Testis (tissue), 5 donors: ENCODE measurements at places on chromosomes 5 and 9. TPM values are rescaled to one million over a fixed set of nuclear protein-coding genes. Genes with fewer than 3 reads are reported as not detected.

DNA sequence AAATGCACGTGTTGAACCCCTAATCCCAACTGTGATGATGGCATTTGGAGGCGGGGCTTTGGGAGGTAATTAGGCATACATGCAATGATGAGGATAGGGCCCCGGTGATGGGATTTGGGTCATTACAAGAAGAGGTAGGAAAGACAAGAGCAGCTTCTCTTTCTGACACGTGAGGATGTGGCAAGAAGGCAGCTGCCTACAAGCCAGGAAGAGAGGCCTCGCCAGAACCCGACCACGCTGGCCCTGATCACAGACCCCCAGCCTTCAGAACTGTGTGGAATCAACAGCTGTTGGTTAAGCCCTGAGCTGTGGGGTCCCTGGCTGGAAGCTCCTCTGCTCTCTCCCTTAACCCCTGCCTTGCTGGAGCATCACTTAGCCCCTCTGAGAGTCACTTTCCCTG is 57.5 kb downstream of the COL23A1 start:
- no peak for DNase-seq

Gene PLPP7
- 23.9 TPM for total RNA-seq

DNA sequence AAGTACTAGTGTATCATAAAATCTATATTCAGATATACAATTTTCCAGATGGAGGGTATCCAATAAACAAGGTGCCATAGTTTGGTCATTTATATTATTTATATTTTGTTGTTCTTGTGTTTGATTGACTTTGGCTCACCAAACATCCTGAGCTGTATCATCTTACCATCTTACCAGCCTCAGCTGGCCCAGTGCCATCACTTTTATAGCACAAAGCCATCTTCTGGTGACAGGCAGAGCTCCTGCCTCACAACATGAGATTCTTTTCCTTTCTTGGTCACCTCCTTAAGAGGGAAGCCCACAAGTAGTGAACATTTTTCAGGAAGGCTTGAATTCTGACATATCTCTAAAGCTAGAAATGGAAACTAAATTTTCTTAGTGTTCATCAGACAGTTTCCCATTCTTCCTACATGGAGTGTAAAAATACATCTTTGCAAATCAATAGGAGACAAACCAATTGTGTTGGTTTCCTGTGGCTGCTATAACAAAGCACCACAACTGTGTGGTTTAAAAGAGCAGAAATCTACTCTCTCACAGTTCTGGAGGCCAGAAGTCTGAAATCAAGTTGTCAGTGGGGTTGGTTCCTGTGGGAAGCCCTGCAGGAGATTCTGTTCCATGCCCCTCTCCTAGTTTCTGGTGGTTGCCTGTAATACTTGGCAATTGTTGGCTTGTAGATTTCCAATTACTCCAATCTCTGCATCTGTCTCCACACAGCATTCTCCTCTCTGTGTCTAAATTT is 341.8 kb downstream of the MAN2A1 start:
- DNase-seq, result no peak

- peak; percentile 85 for DNase-seq
These were observed at the start of gene GLRX for GRCh38 chr5:95822542-95823181. Gene GLRX (minus strand): TSS chr5:95822726. CDS start chr5:95822662, 64 bp downstream.

Gene MYOZ3
- 12.7 TPM for total RNA-seq

DNA sequence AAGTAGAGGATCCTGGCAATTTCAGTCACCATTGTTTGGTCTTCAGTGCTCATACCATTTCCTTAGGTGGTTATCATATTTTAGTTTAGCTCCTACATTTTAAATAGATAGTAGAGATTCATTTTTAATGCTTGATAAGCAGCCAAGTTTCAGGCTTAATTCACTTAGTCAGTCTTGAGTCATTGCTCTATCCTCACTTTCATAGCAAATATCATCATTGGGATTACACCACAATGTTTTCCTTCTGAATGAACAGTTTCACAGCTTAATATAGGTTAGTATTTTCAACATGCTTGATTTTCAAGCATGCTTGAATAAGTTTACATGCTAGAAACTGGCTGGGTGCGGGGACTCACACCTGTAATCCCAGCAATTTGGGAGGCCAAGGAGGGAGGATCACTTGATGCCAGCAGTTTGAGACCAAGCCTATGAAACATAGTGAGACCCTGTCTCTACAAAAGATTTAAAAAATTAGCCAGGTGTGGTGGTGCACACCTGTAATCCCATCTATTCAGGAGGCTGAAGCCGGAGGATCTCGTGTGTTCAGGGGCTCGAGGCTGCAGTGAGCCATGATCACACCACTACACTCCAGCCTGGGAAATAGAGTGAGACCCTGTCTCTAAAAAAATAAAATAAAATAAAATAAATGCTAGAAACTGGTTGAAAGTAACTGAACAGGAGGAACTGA is 339.9 kb downstream of the ADGRV1 start:
- no peak for DNase-seq

DNA sequence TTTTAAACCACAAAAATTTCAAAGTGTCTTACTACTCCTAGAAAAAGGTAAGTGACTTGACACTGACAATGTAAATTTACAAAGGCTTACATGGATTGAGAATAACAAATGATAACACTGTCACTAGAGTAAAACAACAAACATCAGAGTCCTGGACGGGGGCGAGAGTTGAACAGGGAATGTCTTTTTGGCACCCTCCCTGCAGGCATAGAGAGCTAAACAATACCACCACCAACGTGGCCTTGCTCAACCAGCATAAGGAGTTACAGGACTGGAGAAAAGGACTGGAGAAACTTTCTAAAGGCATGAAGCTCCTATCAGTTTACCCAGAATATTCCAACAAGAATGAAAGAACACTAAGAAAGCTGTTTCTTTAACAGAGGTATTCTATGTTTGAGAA is 55.3 kb downstream of the PTBP3 start:
- no peak for DNase-seq

Gene ALDOB
- not detected for total RNA-seq
